ENCODE measurements at places on chromosomes 12 and 14.

DNA sequence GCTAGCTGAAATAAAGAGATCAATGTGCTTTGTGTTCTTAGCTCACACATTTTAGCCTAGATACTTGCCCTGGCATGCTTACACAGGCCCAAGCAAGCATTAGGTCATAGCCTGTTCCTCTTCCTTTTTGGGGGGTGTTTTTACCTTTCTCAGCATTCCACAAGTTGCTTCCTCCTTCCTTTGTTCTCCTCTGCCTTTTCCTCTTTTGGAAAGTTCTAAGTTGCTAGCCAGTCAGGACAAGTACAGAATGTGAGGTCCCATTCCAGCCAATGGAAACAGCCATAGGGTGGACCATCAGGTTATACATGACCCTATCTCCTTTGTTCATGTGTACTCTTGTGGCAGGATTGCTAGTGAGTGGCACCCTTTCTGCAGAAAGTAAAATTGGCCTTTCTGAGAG, 154.9 kb downstream of the RASSF9 start:
- DNase-seq = no peak

- no peak for DNase-seq
Measured at GRCh38 chr14:35405304-35405996, 901 bp upstream of the NFKBIA start.

- no peak for DNase-seq
Measured at GRCh38 chr14:61129168-61129745, 148.2 kb downstream of the SLC38A6 start.

DNA sequence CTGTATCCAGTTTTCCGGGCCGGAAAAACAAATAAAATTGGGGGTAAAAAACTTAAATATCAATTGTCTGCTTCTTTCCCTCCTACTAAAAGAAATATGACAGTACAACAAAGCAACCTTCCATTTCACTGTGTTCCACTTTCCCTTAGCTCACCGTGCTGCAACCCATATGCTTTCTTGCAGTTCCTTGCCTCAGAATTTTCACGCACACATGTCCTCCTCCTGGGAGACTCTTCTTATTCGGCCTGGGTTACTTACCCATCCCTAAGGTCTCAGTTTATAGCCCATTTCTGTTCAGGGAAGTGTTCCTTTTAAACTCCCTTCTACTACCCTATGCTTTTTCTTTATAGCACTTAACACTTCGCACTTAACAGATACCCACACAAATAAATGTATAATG, 4.5 kb upstream of the MAGOHB start:
- DNase-seq = no peak

- DNase-seq = no peak
Measured at GRCh38 chr14:81859046-81859445, 325.4 kb upstream of the SEL1L start.

- no peak for DNase-seq
Measured at GRCh38 chr12:52704464-52704863, 1.1 kb upstream of the KRT77 start.

- DNase-seq = no peak
Measured at GRCh38 chr12:104627231-104627989, 170.7 kb downstream of the CHST11 start.

- DNase-seq = peak; percentile 2
Measured at GRCh38 chr14:30214461-30215090, 286.9 kb upstream of the PRKD1 start.

DNA sequence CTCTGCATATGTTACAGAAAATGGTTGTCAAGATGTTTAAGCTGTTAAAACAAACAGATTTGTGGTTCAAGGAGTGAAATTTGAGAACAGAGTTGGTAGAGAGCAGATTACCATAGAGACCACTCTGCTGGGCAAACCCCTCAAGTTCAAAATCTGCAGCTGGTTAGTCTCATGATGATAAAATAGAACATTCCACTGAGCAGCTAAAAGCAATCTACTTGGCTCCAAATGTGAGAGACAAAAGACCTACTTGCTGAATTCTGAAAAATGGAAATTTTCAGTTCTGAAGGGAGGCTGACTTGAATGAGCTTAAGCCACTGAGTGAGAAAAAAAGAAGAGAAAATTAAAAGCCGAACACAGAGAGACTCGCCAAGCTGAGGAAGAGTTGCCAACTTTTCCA, 519.3 kb downstream of the NOVA1 start:
- no peak for DNase-seq

GRCh38 chr14:51079085-51079484, 15.8 kb downstream of the TRIM9 start:
- no peak for DNase-seq

- no peak for DNase-seq
Measured at GRCh38 chr14:83529531-83529930, 1995.9 kb upstream of the SEL1L start.

- no peak for DNase-seq
Measured at GRCh38 chr12:50765095-50765911, 1.4 kb downstream of the ATF1 start.

- DNase-seq = no peak
Measured at GRCh38 chr12:25829192-25829591, 129.3 kb upstream of the RASSF8 start.

DNA sequence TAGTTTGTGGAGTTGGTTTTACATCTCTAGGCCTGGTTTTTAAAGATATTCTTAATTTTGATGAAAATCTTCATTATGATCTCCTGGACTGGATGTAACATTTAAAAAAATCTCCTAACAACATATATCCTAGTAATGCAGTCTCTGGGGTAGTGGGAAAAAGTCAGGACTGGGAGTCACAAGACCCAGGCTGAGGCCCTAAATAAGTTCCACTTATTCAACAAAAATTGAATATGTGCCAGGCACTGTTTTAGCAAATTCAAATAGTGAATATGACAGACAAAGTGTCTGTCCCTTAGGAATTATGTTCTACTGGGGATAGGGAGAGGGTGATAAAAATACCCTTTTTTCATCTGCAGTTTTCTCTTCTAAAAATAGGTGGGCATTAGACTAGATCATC, 248.4 kb downstream of the PAWR start:
- no peak for DNase-seq

DNA sequence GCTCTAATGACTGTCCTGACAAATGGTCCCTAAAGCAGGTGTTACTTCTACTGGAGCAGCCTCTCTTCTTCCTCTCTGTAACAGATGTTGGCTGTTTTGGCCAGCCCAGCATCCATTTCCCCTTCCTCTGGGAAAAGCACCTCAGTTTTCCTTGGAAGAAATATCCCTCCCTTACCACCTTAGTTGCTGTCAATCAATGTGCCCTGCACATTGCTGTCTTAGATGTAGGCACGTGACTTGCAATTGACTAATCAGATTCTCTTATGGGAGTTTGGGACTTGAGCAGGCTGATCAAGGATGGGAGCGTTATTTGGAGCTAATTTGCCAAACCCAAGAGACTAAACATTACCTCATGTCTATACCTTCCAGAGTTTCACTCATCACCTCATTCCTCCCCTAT, 12.0 kb upstream of the TMED2 start:
- DNase-seq = no peak

DNA sequence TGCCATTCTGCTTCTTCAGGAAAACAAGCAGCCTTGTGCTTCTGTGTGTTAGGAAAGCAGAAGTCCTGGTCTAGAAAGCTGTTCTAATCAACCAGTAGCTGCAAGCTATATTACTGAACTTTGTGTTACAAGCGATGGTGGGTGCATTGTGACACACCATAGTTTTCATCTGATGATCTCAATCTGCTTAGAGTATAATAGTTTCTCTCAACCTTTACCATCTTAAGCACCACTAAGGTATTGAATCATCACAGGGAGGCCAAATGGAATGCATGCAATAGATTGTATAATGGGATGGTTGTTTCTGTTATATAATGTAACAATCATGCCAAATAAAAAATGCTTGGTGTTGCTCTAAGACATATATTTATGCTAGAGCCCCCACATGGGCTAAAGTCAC, 771.7 kb downstream of the NOVA1 start:
- DNase-seq = no peak

- DNase-seq = no peak
Measured at GRCh38 chr12:69469854-69470188, 367 bp upstream of the FRS2 start.

DNA sequence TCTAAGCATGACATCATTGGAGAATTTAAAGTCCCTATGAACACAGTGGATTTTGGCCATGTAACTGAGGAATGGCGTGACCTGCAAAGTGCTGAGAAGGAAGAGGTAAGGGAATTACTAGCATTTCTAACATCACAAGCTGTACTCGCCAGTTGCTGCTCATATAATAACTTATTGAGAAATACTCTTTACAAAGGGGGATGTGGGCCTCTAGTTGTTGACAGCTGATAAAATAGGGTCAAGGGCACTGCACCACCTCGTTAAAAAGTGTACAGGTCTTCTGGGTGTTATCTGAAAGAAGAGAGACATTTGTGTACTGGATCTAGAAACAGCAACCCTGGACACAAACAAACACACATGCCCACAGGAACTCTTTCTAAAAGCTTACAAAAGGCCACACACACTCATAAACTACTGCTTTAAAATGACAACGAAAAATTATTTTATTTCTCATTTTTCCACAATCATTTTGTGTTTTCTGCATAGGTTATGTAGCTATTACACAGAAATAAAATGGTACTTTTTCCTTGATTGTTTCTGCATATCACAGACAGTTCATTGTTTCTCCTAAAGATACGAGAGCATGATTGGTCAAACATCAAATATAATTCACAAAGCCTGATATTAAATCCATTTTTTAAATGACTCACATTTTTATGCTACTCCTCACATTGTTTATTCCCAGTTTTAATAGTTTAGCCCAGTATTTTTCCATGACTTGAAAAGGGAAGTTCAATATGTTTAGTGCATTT, 391.1 kb downstream of the PAWR start:
- no peak for DNase-seq

- no peak for DNase-seq
Measured at GRCh38 chr12:77218278-77218677, 152.9 kb upstream of the E2F7 start.

DNA sequence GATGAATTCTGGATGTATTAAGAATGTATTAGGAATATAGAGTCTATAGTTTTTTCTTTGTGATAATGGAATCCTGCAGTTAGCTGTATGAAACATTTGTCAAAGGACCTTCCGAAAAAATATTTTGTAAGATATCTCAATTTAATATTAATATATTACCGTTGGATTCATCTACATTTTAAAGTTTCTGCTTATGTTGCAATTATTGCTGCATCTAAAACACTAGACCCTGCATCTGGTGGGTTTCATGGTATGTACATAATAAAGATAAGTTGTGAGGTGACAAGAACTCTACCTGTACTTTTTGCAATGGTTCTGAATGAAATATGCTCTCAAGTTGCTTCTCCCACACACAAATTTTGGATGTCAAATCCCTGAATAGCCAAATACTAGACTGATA, 565.9 kb upstream of the FBXO33 start:
- no peak for DNase-seq

DNA sequence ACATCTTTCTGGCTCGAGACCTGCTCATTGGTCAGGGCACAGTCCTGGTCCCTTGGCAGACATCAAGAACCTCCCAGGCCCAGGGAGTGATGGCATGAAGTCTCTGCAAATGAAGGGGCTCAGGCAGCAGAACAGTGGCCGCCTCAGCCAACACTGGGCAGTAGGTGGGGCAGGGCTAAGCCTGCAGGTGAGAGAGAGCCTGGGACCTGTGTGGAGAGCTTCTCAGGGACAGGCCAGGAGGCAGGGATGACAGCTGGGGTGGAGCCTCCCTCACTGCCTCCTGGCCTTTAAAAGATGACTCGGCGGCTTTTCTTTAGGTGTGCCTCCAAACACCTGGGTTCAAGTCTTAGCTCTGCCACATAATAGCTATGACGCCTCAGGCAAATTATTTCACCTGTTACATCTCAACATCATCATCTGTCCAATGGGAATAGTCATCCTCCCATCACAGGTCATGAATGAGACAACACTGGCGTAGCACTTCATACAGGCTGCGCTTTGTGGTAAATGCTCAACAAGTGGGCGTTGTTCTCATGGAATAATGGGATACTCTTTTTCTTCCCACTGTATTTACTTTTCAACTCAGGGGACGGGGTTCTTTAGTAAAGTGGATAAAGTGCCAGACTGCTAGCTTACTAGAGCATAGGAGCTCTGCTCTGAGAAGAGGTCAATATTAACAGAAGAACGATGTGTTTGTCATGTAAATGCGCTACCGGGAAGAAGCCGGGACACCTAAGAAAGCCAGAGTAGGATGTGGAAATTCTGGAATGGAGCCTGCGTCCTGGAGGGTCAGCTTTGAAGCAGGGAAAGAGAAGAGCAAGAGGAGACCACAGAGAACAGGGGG, 277.4 kb downstream of the FOXN3 start:
- DNase-seq = no peak

DNA sequence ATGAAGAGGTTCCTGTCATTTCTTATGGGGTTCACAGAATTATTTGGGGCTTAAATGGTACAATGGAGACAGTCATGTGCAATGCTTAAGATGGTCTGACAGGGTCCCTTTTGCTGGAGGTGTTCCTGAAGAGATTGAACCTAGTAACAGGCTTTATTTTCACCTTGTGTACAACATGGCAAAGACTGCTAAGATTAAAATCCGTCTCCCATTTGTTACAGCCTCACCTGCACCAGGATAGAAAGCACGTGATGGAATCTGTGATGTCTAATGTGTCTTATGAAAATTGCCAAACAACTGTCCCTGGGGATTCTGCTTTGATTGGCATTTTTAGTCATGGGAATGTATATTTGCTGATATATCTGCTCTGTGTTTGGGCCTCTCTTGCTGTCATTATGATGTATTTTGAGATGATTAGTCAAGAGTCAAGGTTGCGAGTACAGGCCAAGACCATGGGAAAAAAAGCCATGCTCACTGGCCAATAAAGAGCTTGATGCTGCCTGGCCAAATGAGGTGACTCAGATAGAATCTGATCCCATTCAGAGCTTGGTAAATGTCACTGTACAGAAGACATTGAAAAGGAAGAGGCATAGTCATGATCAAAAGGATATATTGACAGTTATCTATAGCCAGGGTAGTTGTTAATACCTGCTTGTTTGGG, 96.1 kb downstream of the FLRT2 start:
- DNase-seq = no peak

GRCh38 chr14:30681752-30682355, 59.7 kb downstream of the SCFD1 start:
- DNase-seq = no peak

DNA sequence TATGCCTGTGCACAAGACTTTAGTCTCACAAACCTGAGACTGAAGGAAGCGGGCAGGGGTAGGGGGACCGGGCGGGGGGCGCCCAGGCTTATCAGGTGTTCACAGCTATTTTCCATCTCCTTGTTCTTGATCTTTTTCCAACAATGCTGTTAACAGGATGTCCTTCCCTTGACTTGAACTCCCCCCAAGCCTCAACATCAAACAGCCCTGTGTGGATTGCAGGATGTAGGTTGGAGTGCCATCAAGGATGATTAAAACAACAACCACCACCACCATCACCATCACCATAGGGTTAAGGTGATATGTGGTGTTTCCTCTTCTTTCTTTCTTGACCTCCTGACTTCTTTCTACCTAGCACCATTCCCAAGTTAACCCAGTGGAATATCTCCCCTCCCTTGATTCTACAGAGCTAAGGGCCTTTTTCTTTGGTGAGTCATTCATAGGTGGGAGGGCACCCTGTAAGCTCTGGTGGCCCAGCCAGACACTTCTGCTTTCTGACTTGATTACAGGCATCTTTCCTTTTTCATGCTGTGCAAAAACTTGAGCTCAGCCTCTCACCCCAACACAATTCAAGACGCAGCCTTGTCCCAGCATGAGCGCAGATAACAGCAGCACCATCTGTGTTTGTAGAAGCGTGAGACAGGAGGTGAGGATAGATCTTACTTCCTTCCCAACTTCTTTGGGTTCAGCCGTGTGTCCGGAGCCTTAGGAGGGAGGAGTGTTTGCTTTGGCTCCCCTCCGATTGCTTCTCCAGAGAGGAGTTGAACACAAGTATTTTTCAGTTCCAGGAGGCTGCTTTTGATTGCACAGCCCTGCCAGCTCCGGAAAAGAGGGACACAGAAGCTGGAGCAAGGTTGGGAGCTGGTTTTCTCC, 26.8 kb downstream of the FLVCR2 start:
- no peak for DNase-seq
